ENCODE measurements at places on chromosomes 11 and 22.
A peak's percentile ranks its signal among the peaks of the same experiment; 100 is the strongest.

DNA sequence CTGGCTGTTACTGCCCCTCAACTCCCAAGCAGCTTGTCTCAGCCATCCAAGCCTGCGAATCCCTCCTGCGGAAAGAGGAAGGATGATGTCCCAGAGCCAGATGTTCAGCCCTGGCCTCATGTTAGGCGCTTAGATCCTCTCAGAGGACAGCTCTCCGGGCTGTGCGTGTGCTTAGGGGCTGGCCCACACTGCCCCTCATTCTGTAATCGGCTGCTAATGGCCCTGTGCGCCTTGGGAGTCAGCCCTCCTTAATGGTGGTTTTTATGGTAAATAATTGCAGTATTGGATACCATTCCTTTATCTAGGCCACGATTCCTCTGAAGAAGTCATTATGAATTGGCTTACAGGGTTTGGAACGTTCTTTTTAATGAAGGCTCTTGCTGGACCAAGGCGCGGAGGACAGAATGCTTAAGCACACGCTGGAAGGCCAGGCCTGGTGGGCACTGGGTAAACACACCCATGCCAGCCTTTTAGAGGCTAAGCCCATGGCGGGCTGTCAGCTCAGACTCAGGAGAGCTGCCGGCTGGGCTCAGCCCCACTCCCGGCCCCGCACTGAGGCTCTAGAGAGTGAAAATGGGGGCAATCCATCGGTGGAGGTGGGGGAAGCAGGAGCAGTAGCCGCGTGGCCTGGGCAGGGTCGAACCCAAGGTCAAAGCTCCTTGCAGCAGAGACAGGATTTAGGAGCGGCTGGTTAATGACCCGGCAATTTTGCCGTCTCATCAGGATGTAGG lies 1157.5 kb downstream of the BRD1 start:
- no peak for DNase-seq

DNA sequence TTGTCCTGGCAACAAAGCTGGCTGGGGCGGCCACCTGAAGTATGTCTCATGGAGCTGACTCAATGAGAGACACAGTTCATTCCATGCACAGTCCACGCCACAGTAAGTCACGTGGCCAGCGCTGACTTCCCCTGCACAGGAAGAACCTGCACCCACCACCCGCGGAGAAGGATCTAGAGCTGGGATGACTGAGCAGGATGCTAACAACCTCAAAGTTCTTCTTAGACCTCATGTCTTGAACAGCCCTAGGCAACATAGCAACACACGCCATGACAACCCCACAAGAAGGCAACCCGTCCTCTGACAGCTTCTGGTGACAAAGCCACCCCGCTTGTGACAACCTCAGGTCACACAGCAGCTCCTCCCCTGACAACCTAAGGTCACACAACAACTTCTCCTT lies 76.9 kb upstream of the B3GAT1 start:
- DNase-seq, result no peak

DNA sequence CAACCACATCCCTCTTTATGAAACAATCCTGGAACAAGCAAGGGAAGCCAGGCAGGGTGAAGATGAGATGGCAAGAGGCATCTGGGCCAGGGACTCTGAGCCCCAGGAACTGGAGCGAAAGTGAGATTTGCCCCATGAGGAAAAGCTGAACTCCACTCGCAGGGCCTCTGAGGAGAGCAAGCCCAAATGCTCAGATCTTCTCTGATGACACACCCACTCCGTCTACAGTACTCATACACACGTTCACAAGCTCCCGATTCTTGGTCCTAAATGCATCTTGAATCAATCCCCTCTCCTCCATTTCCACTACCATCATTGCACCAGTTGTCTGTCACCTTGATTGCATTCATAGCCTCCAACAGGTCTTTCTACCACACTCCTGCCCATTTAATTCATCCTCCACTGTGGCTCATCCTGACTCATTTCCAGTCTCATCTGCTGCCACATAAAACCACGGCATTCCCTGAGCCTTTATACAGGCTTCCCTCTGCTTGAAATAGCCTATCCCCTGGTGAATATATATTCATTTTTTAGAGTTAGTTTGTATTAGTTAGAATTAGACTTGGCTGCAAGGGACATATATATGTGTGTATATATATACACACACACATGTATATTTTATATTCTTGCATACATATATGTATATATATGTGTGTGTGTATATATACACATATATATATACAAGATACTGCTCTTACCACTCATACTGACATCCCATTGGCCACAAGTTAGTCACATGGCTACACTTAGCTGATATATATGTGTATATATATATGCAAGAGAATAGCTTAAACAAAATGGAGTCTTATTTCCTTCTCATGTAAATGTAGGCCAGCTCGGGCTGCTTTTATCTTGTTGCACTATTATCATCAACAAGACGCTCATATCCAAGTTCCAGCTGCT lies 1.4 kb upstream of the APOA5 start:
- peak; percentile 44 for DNase-seq

DNA sequence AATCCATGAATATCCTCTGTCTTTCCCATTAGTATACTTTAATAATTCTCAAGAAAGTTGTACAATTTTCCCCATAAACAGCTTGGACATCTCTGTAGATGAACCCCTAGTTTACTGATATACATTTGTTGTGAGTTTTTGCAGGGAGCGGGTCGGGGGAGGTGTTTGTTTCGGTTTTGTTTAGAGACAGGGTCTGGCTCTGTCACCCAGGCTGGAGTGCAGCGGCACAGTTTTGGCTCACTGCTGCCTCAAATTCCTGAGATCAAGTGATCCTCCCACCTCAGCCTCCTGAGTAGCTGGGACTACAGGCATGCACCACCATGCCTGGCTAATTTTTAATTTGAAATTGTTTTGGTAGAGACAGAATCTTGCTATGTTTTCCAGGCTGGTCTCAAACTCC lies 57.6 kb downstream of the IGLL5 start:
- no peak for DNase-seq

DNA sequence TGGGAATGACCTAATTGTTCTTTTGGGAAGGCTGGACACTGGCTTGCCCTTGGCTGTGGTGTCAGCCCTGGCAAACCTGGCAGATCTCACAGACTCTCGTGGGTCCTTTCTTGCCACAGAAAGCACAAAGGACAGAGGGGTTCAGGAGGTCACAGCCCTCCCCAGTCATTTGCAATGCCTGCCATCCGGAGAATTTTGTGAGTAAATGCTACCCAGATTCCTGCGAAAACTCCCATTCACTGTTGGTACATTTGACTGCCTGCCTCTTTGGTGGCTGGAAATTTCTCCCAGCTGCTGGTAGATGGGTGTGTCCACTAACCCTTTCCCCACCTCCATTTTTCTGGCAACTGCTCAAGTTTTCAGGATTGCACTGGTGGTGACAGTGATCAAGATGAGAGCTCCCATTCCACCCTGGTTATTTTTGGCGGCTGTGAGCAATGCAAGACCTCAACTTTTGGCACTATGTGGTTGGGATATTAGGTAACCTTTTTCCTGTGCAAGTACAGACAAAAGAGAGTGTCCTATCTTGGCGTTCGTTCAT lies 155.7 kb downstream of the NAV2 start:
- DNase-seq, result no peak

- DNase-seq, result no peak
These were observed 85.9 kb downstream of the MICAL2 start for GRCh38 chr11:12196308-12196707.

DNA sequence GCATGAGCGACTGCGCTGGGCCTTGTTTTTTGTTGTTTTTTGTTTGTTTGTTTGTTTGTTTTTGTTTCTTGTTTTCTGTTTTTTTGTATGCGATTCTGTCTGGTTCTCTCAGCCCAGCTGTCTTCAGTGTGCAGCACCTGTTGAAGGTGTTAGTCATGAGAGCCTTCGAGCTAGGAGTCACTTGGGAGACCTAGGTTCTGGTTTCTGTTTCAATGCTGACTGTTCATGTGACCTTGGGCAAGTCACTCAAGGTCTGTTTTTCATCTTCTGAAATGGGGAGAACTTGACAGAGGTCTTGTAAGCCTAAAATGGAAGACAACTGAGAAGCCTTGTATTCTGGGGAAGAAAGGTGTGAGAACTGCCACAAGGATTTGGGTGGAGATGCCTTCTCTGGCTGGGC lies 1.8 kb downstream of the DCPS start:
- no peak for DNase-seq

DNA sequence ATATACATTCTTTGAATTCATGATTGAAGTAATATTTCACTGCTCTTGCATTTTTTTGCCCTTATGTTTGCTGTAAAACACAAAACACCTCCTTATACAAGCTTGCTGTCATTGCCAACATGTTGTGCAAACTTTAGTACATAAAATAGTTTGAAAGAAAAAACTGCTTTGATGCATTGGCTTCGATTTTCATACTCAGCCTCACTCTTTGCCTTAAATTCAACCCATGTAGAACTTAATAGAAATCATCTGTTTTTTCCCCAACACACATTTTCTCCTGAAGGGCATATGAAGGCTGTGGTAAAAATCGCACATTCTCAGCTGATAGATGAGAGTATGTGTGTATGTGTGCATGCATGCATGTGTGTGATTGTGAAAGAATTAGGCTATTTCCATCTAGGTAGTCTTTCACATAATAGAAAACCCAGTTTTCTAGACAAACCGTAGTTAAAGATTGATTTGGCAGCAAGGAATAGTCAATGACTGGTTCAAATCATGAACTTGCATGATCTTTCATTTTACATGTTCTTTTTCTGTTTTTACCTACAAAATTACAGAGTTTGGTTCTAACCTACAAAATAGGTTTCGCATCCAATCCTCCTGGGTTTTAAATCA lies 72.8 kb upstream of the MTMR2 start:
- DNase-seq, result no peak

DNA sequence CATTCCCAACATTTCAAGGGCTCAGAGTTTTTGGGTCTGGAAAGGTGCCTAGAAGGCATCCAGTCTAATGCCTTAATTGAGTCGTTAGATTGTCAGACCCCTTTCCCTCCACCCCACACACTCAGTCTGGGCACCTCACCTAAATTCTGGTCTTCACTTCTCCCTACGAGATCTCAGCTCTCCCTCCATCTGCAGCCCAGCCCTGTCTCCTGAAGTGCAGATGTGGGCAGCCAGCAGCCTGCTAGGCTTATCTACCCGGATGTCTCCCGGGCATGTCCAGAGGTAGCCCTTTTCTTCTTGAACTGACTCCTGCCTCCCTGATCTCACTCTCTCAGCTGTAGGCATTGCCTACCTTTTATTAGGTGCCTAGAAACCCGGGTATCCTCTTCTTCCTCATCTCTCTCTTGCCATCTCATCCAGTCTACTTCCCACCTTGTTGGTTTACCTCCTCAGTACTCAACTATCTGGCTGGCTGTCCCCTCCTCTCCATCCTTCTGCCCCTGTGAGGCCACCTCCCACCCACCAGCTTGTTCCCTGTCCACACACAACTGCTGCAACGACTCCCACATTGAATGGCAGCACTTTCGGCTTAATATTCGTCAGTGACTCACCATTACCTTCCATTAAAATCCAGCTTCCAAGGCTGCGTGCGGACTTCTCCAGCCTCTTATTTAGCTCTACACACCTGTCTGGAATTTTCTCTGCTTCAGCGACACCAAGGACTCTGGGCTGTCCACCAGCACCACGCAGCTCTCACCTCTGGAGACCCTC lies 6.2 kb downstream of the SEPTIN3 start:
- DNase-seq, result no peak

GRCh38 chr11:133824593-133824992 lies 20.7 kb downstream of the SPATA19 start:
- no peak for DNase-seq

DNA sequence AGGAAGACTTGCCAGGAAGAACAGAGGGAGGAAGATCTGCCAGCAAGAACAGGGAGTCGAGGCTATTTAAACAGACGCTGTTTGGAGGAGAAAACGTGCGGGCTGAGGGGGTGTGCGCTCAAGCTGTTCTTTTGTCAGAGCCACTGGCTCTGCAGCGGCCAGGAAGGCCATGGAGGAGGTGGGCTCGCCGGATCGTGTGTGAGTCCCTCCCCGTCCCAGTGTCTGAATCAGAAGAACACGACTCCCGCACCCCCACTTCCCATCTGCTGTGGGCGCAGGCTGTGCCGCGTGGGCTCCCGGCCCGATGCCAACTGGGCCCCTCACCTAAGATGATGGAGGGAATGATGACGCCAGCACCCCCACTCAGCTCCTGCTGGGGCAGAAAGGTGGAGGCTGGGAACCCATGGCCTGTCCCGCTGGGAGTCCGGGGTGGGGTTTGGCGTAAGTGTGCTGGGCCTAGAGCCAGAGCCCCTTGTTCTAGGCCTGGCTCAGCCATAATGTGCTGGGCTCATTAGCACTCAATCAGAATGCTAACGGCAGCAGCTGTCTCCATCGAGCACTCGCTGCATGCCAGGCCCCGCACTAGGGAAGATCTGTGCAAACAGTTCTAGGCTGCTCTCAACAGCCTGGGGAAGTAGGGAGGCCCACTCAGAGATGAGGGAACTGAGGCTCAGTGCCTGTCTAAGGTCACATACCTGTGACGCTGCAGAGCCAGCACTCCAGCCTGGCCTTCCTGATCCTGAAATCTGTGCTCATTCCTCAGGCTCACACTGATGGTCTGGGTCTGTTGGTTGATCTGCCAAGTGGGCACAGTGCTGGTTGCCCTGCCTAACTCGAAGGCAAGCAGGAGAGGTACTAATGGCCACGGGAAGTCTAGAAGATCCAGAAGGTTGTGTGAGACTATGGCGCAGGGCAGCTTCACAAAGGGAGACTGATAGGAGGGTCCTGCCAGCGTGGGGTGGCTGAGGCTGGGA lies 11.5 kb downstream of the NPTXR start:
- no peak for DNase-seq

- DNase-seq, result no peak
These were observed 30.4 kb downstream of the IMMP1L start for GRCh38 chr11:31479066-31479465.

GRCh38 chr22:19661156-19661555 lies 53.1 kb upstream of the SEPTIN5 start:
- peak; percentile 6 for DNase-seq

- peak; percentile 73 for DNase-seq
These were observed 29.7 kb downstream of the ZFTA start for GRCh38 chr11:63738720-63739360.

DNA sequence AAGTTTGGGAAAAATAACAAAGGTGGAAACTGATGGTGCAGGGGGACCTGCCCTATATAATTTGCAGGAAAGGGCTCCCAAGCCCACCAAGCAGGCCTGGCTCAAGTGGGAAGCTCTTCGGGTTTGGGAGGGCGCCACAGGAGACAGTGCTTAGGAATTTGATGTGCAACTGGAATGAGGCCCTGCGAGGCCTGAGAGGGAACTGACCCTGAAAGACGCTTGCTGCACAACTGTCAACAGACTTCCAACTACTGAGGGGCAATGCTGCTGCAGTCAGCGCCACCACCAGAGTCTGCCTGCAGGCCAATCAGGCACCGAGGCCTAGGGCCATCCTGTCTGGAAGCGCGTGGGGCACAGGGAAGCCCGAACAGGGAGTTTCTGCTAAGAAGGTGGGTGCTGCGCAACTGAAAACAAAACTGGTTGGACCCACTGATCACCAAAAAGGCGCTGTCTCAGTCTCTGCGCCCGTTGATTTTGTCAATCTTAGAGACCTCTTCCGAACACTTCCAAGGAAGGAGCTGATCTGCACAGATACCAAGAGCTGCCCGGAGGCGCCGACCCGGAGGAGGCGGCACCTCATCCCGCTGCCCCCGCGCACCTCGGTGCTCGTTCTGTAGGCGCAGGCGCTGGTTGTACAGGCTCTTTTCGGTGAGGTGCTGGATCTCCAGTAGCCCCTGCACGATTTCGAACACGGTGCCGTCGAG lies 667 bp downstream of the DGCR6L start:
- peak; percentile 31 for DNase-seq

Data from Kasumi-1 (cell line).